ENCODE measurements at places on chromosomes 1 and 21.

- no peaks in the 10 kb centered on the region for H3K27me3 ChIP-seq
- DNase-seq: no peak
- H3K4me3 ChIP-seq: peak overlapping the region; percentile 46
- H3K4me1 ChIP-seq: peaks cover 18% of the 10 kb centered on the region
These were observed 13.0 kb downstream of the IFI6 start for GRCh38 chr1:27658951-27659496.

DNA sequence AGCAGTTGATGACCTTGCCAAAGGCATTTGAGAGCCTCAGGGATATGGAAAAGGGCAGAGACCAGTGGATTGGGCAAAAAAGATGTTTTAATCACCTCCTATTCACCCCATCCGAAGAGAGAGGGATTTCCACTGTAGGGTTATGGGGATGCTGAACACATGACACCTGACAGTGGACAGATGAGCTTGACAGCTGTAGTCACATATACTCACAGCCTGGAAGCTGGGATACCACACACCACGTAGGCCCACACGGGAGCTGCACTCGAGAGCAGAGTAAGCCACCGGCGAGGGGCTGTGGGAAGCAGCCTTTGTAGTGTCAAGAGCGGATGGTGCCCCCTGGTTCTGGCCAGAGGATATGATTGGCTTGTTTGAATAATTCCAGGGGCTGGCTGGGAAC is 20.0 kb downstream of the ZBTB40 start:
- no peaks in the 10 kb centered on the region for H3K4me1 ChIP-seq
- no peak overlapping the region for H3K27ac ChIP-seq
- no peaks in the 10 kb centered on the region for H3K27me3 ChIP-seq
- no peaks in the 10 kb centered on the region for H3K36me3 ChIP-seq
- no peak overlapping the region for H3K4me3 ChIP-seq
- no peak for DNase-seq

GRCh38 chr1:2845869-2846268 is 44.4 kb upstream of the TTC34 start:
- DNase-seq: no peak
- H3K27ac ChIP-seq: no peak overlapping the region
- no peaks in the 10 kb centered on the region for H3K36me3 ChIP-seq
- no peaks in the 10 kb centered on the region for H3K27me3 ChIP-seq
- no peak overlapping the region for H3K4me3 ChIP-seq

- H3K4me3 ChIP-seq: no peak overlapping the region
- H3K27me3 ChIP-seq: no peaks in the 10 kb centered on the region
- H3K27ac ChIP-seq: no peak overlapping the region
- DNase-seq: no peak
- H3K36me3 ChIP-seq: no peaks in the 10 kb centered on the region
- no peaks in the 10 kb centered on the region for H3K4me1 ChIP-seq
These were observed 24.4 kb downstream of the TBX15 start for GRCh38 chr1:118963456-118964430.

DNA sequence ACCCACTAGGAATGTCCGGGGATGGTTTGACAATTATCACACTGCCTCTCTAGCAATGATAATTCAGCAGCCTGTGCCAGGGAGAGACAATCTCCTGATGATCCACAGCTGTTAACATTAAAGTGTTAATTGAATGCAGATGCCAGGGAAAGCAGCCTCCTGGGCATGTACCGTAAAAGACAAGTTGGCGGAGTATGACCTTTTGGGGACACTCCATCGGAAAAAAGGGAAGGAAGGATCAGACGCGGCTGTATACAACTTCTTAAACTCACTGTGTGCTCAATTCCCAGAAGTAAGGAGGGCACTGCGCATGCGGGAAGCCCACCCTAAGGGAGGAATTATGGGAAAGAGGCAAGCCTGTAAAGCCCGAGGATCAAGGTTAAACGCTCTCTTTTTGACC is 62.6 kb downstream of the MAP3K7CL start:
- H3K4me1 ChIP-seq: peaks cover 6% of the 10 kb centered on the region
- no peaks in the 10 kb centered on the region for H3K27me3 ChIP-seq
- H3K4me3 ChIP-seq: no peak overlapping the region
- DNase-seq: no peak
- no peak overlapping the region for H3K27ac ChIP-seq

DNA sequence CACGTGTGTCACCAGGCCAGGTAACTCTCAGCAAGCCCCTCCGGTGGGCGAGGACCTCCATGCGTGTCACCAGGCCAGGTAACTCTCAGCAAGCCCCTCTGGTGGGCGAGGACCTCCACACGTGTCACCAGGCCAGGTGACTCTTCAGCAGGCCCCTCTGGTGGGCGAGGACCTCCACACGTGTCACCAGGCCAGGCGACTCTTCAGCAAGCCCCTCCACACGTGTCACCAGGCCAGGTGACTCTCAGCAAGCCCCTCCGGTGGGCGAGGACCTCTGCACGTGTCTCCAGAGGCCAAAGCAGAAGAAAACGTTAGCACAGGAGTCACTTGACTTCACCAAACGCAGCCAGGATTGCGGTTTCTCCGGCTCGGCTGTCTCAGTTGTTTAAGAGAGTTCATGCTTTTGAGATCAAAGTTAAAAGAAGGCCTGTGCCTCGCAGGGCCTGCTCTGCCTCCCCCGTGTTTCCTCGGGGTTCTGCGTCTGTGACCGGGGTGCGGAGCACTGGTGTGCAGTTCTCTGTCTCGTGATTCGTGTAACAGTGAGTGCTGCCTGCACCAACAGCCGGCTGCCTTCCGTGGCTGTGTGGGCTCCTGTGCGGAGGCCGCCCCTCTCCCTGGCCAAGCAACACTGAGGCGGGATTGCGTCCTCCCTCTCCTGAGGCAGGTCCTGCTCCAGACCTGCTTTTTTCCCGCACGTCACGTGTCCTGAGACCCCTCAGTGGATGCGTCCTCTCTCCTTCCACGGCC is 56.6 kb downstream of the PRKCZ start:
- no peaks in the 10 kb centered on the region for H3K36me3 ChIP-seq
- DNase-seq: no peak
- no peak overlapping the region for H3K4me3 ChIP-seq
- H3K27me3 ChIP-seq: no peaks in the 10 kb centered on the region
- no peaks in the 10 kb centered on the region for H3K4me1 ChIP-seq

DNA sequence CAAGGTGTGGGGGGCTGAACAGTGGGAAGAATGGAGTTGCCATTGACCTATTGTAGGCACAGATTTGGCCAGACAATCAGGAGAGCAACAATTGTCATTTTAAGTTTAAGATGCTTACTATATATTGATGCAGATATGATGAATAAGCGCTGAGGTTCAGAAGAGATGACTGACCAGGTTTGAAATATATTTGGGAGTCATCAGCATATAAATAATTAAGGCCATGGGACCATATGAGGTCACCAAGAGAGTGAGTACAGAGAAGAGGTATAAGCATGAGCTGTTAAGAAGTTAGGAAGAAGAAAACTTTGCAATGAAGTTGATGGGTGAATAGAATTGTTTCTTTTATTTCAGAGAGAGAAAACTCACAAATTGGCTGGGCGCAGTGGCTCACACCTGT is 4.5 kb upstream of the GADD45A start:
- H3K27me3 ChIP-seq: no peaks in the 10 kb centered on the region
- H3K4me3 ChIP-seq: no peak overlapping the region
- H3K36me3 ChIP-seq: peaks cover 2% of the 10 kb centered on the region

DNA sequence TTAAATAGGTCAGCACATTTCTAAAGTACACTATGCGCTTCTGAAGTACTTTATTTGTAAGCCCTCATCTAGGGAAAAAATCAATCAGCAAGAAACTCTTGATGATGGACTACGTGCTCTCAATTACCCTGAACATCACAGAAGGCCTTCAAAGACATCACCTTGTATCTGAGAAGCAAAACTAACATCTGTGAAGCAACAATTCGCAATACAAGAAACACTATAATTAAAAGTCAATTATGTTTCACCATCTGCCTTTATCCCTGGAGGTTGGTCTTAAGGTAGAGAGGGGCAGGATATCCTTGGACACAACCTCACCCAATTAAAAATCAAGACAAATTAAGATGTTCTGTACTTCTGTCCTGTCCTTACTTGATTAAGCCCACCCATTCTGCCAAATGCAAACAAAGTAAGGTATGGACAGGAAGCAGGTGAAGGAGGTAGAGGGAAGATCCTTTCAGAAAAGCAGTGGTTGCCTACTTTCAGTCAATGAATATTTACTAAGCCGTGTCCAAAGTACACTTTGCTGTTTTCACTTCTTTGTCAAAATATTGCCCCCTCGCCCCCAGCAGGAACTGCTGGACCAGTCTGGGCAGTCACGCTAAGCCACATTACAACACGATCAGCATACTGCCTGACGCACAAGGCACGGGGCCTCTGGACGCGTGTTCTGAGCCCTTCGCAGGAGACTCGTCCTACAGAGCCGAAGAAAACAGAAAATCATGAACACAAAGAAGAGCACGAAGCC is 887 bp downstream of the SLC19A2 start:
- no peak for DNase-seq
- peak overlapping the region; percentile 84 for H3K4me3 ChIP-seq
- peak overlapping the region; percentile 97 for H3K27ac ChIP-seq
- H3K36me3 ChIP-seq: no peaks in the 10 kb centered on the region
- H3K27me3 ChIP-seq: no peaks in the 10 kb centered on the region

- DNase-seq: no peak
- no peak overlapping the region for H3K4me3 ChIP-seq
- H3K27ac ChIP-seq: no peak overlapping the region
- no peaks in the 10 kb centered on the region for H3K27me3 ChIP-seq
- H3K4me1 ChIP-seq: no peaks in the 10 kb centered on the region
- H3K36me3 ChIP-seq: no peaks in the 10 kb centered on the region
These were observed 513.8 kb downstream of the PTPRC start for GRCh38 chr1:199152676-199153075.

DNA sequence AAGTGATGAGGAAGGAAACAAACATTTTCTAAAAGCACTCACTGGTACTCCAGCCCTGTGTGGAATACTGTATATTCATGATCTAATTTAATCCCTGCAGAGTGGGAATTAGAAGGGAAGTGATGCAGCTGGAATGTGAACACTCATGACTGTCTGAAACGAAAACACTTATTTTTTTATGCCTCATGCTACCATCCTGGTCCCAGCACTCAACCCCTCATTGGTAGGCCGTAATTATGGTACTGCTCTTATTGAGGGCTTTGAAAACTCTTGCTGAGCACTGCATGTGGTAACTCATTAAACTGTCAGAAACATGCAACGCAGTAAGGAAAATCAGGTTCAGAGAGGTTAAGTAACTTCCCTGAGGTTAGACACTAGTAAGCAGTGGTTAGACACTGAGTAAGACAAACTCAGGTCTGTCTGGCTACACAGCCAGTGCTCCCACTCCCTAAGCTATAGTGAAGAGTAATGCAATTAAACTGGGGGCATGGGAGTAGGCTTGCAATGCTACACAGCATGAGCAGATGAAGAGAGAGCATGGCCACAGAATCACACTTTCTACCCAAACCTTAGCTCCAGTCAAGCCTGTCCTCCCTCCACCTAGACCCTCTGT is 17.3 kb upstream of the TNFSF4 start:
- no peak for DNase-seq
- H3K4me1 ChIP-seq: no peaks in the 10 kb centered on the region
- no peaks in the 10 kb centered on the region for H3K27me3 ChIP-seq

- H3K27ac ChIP-seq: no peak overlapping the region
- peaks cover 2% of the 10 kb centered on the region for H3K27me3 ChIP-seq
- H3K4me3 ChIP-seq: no peak overlapping the region
- DNase-seq: no peak
These were observed 31.6 kb upstream of the PDE9A start for GRCh38 chr21:42621819-42622177.

GRCh38 chr1:22665752-22666151 is 12.7 kb downstream of the C1QB start:
- no peak for DNase-seq
- H3K27me3 ChIP-seq: no peaks in the 10 kb centered on the region
- no peak overlapping the region for H3K27ac ChIP-seq

DNA sequence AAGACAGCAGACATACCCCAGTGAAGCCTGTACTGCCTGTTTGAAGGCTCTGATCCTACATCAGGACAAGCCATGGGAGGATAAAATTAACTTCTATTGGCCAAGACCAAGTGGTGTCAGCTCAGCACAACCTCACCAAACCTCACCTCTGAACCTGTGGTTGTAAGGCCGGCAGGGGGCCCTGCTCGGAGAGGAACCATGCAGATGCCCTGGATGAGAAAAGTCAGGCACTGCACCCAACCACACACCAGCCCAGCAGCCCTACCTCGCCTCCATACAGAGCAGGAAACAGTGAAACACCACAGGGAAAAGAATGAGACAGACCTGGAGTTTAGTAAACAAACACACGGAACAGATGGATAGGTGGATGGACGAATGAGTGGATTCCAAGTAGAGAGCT is 70.0 kb upstream of the PAX7 start:
- no peak for DNase-seq
- H3K4me3 ChIP-seq: no peak overlapping the region
- peaks cover 23% of the 10 kb centered on the region for H3K27me3 ChIP-seq
- H3K36me3 ChIP-seq: no peaks in the 10 kb centered on the region
- H3K4me1 ChIP-seq: peaks cover 8% of the 10 kb centered on the region
- H3K27ac ChIP-seq: no peak overlapping the region

GRCh38 chr1:2128189-2128901 is 66.2 kb downstream of the FAAP20 start:
- peaks cover 7% of the 10 kb centered on the region for H3K4me1 ChIP-seq
- no peaks in the 10 kb centered on the region for H3K36me3 ChIP-seq
- no peak overlapping the region for H3K4me3 ChIP-seq
- no peak for DNase-seq
- H3K27ac ChIP-seq: no peak overlapping the region
- H3K27me3 ChIP-seq: no peaks in the 10 kb centered on the region

DNA sequence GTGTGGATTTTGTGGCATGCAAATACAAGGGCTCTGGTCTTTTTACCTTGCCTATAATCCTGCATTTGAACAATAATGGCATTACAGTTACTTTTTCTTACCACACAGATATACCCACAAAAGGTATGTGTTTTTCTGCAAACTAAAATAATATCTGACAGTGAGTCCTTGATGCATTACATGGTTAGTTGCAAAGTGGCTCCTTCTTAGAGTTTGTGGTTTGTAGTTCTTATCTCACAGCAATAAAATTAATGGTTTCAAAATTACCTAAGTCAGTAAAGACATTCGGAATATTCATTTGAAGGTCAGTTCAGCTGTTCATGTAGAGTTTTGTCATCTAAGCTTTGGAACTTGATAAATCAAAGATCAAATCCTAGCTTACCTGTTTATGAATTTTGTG is 43.5 kb downstream of the SNX7 start:
- no peak overlapping the region for H3K27ac ChIP-seq
- DNase-seq: no peak

- no peaks in the 10 kb centered on the region for H3K36me3 ChIP-seq
- peaks cover 4% of the 10 kb centered on the region for H3K4me1 ChIP-seq
- no peak for DNase-seq
- no peak overlapping the region for H3K4me3 ChIP-seq
- no peak overlapping the region for H3K27ac ChIP-seq
- no peaks in the 10 kb centered on the region for H3K27me3 ChIP-seq
These were observed 11.9 kb downstream of the WASF2 start for GRCh38 chr1:27478098-27478497.
